ENCODE measurements at places on chromosomes 13 and 19. TPM values are rescaled to one million over a fixed set of nuclear protein-coding genes. Genes with fewer than 3 reads are reported as not detected.
A peak's percentile ranks its signal among the peaks of the same experiment; 100 is the strongest.

EML2 gene
- 24.6 TPM for total RNA-seq

B3GNT3 gene
- total RNA-seq, result 0.36 TPM

SLC10A2 gene
- not detected for total RNA-seq

CLEC17A gene
- total RNA-seq, result 0.09 TPM

ADPRHL1 gene
- total RNA-seq, result 2.5 TPM

SERTM1 gene
- total RNA-seq, result 0.41 TPM

SMIM17 gene
- total RNA-seq, result 0.27 TPM

REEP6 gene
- total RNA-seq, result 6.6 TPM

SLITRK5 gene
- total RNA-seq, result 2.1 TPM

DNA sequence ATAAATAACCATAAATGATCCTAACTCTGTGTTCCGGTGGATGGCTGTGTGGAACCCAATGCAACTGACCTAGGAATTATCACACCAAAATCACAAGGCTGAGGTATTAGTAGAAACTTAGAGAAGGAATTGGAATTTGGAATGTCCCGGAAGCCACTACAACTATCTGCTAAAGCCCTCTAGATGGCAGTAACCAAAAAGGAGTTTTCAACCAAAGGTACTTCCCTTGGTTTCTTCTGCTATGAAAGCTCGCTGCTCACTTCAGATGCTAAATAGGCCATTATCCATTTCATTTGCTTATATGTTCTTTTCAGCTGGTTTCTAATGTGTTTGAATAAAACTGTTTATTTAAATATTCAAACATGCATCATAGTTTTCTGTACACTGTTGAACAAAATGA, 1589.1 kb upstream of the SPRY2 start:
- no peak overlapping the region for H3K4me3 ChIP-seq
- no peaks in the 10 kb centered on the region for H3K4me1 ChIP-seq
- H3K27me3 ChIP-seq, result no peaks in the 10 kb centered on the region
- H3K36me3 ChIP-seq, result no peaks in the 10 kb centered on the region
- DNase-seq, result no peak

DNA sequence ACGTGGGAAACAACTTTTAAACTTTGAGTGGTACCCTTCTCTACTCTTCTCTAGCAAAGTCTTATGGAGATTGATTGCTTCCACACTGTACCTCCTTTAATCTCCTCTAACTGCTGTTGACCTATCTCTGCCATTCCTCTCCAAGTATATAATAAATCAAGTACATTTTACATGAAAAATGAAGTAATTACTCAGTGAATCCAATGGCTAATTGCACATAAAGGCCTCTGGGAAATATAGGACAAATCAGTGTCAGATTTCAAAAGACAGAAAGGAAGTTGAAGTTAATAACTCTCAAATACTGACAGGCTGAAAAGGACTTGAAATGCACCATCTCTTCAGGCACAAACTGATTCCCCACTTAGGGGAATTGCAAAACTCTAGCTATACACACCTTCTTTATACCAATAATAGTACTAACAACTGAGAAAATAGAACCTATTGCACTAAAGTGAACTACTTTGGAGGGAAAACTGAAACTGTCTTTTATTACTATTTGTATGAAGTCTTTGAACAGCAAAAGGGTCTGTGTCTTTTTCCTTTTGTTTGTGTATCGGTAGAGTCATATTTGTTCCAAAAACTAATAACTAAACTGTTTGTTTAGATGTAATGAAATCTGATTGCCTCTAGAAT, 701.1 kb downstream of the PCDH9 start:
- H3K4me1 ChIP-seq, result no peaks in the 10 kb centered on the region
- peak; percentile 29 for DNase-seq
- no peak overlapping the region for H3K27ac ChIP-seq
- no peaks in the 10 kb centered on the region for H3K36me3 ChIP-seq
- H3K4me3 ChIP-seq, result no peak overlapping the region

GRCh38 chr13:106710266-106710665, 142.3 kb upstream of the ARGLU1 start:
- H3K27me3 ChIP-seq, result no peaks in the 10 kb centered on the region
- H3K36me3 ChIP-seq, result no peaks in the 10 kb centered on the region
- no peak overlapping the region for H3K27ac ChIP-seq

DNA sequence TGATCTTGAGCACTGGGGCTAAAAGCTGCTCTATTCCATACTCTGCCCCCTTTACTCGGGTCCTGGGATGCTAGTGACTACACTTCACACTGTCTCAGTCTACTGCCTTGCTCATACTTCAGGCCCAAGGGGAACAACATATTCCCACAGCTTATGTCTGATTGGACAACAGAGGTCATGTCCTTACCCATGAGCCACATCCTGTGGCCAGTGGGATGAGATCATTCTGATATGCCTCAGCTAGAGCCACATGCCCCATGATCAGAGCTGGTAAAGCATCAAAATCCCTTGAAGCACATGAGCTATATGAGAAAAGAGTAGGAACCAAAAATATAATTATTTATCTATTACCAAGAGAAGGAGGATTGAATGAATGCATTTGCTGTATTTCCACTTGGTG, 290.1 kb upstream of the TSHZ3 start:
- no peaks in the 10 kb centered on the region for H3K27me3 ChIP-seq
- H3K27ac ChIP-seq, result no peak overlapping the region
- H3K4me1 ChIP-seq, result no peaks in the 10 kb centered on the region
- H3K4me3 ChIP-seq, result no peak overlapping the region

DNA sequence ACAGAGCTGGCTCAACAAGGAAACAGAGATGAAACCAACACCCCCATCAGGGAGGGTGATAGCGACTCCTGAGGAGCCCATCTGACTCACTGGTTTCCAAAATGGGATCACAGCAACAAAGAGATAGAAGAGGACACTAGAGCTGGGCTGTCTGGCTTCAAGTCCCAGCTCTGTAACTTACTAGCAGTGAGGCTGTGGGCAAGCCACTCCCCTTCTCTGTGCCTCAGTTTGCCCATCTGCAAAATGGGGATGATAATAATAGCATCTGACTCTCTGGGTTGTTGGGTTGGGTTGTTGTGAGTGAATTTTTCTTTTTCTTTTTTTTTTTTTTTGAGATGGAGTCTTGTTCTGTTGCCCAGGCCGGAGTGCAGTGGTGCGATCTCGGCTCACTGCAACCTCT, 14.3 kb downstream of the IGSF23 start:
- H3K4me3 ChIP-seq, result no peak overlapping the region
- no peak overlapping the region for H3K27ac ChIP-seq
- H3K4me1 ChIP-seq, result peaks cover 13% of the 10 kb centered on the region
- no peak for DNase-seq
- H3K27me3 ChIP-seq, result no peaks in the 10 kb centered on the region
- no peaks in the 10 kb centered on the region for H3K36me3 ChIP-seq

DNA sequence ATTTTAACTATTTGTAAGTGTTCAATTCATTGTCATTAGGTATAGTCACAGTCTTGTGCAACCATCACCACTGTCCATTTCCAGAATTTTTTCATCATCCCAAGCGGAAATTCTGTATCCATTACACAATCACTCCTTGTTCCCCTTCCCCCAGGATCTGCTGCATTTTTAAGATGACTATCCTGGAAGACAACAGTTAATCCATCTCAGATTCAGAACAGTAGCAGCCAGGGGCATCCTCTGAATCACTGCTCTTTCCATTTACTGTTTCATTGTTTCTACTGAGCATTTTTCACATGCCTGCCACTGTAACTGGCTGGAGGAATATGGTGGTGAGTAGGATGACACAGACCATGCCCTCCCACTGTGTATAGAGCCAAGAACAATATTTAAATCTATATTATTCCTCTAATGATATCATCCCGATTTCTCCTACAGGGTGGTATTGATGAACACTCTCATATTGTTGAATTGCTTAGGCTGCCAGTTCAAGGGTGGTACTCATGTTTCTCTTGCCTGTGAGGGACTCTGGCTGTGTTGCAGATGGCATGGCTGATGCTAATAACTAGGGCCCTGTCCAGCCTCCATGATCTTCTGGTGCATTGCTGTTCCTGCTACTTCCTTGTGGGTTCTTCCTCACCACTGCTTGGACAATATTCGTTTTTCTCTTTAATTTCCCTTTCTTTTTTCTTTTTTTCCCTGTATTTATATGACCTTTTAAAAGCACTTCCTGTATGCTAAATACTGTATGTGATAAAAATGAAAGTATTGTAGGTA, 59.0 kb downstream of the WDFY2 start:
- DNase-seq, result peak; percentile 93
- H3K4me3 ChIP-seq, result peak overlapping the region; percentile 36
- H3K36me3 ChIP-seq, result no peaks in the 10 kb centered on the region
- no peaks in the 10 kb centered on the region for H3K27me3 ChIP-seq
- H3K4me1 ChIP-seq, result peaks cover 44% of the 10 kb centered on the region

DNA sequence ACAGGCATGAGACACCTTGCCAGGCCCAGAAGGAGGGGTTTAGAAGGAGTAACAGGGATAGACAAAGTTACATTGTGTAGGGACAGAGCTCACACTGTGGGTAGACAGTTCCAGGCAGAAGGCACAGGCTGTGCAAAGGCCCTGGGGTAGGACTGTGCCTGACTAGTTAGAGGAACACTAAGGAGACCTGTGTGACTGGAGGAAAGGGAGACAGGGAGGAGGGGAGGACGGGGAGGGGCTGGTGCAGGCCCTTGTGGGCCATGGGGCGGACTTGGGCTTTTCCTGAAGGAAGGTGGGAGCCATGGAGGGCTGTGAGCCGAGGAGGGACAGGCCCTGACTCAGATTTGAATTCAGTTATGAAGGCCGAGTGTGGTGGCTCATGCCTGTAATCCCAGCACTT, 14.6 kb upstream of the GNA11 start:
- DNase-seq, result no peak
- H3K36me3 ChIP-seq, result no peaks in the 10 kb centered on the region
- H3K27ac ChIP-seq, result no peak overlapping the region
- peaks cover 6% of the 10 kb centered on the region for H3K4me1 ChIP-seq
- no peak overlapping the region for H3K4me3 ChIP-seq
- no peaks in the 10 kb centered on the region for H3K27me3 ChIP-seq

- no peaks in the 10 kb centered on the region for H3K27me3 ChIP-seq
- no peaks in the 10 kb centered on the region for H3K36me3 ChIP-seq
- H3K4me3 ChIP-seq, result peak overlapping the region; percentile 61
- H3K27ac ChIP-seq, result peak overlapping the region; percentile 92
- H3K4me1 ChIP-seq, result peaks cover 24% of the 10 kb centered on the region
- DNase-seq, result no peak
These were observed 21.9 kb downstream of the IPO5 start for GRCh38 chr13:97975280-97975847.

DNA sequence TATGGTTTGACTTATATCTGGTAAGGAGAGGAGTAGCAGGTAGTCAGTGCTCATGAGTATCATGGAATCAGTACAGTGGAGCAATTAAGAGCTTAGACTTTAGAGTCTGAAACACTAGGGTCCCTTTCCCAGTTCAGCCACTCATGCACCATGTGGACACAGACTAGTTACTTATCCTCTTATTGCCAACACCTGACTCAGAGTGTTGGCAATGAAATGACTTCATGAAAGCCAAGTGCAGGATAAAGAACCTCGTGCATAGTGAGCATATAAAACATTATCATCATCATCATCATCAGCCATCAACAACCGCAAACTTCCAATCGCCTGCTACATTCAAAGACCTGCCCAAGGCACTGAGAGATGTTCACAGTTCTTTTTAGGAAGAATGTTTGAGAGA, 164.2 kb downstream of the FOXO1 start:
- no peak overlapping the region for H3K27ac ChIP-seq
- H3K4me3 ChIP-seq, result no peak overlapping the region
- no peaks in the 10 kb centered on the region for H3K27me3 ChIP-seq
- peaks cover 19% of the 10 kb centered on the region for H3K4me1 ChIP-seq
- DNase-seq, result peak; percentile 53

- no peaks in the 10 kb centered on the region for H3K36me3 ChIP-seq
- DNase-seq, result peak; percentile 35
These were observed 37.8 kb downstream of the KLF5 start for GRCh38 chr13:73096638-73097037.

GRCh38 chr13:59236309-59236919, 927.3 kb downstream of the DIAPH3 start:
- DNase-seq, result no peak
- no peaks in the 10 kb centered on the region for H3K36me3 ChIP-seq
- H3K4me1 ChIP-seq, result no peaks in the 10 kb centered on the region
- no peak overlapping the region for H3K27ac ChIP-seq

DNA sequence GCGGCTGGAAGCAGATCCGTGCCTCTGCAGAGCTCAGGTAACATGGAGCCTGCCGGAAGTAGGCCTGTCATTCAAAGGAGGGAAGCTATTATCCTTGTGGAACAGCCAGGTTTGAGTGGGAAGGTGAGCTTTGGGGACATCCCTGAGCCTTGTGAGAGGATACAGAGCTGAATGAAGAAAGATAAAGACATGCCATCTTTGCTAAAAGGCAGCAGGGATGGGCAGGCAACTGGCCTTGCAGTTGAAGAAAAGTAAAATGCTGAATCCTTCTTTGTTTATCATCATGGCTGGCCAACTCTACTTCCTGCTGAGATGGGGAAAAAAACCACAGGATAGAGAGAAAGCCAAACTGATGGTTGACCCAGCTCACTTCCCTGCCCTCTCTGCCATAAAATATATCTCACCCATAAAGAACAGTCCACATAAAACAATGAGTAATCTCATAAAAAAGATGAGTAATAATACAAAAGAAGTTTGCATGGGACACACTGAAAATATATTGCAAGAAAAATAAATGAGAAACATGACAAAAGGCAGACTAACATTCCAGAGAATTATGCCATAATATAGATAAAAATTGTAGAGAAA, 226.3 kb downstream of the DLEU7 start:
- no peaks in the 10 kb centered on the region for H3K36me3 ChIP-seq
- H3K27ac ChIP-seq, result peak overlapping the region; percentile 26
- peaks cover 12% of the 10 kb centered on the region for H3K4me1 ChIP-seq
- no peak overlapping the region for H3K4me3 ChIP-seq
- peak; percentile 77 for DNase-seq

DNA sequence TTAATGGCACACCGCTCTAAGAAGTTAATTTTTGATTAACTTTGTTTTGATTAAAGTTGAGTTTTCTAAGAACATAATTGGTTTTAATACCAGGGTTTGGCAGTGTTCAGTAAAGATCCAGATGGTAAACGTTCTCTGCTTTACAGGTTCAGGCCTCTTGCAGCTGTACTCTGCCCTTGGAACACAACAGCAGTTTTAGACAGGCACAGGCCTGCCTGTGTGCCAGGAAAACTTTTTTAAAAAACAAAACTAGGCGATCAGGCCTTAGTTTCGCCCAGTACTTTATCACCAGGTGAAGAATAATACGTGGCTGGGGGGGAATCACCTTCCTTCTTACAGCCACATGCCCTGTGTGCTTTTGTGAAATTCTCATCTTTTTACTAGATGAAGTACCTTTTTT, 38.0 kb upstream of the TEX29 start:
- H3K4me1 ChIP-seq, result peaks cover 25% of the 10 kb centered on the region
- no peak for DNase-seq
- H3K27me3 ChIP-seq, result no peaks in the 10 kb centered on the region
- H3K36me3 ChIP-seq, result peaks cover 32% of the 10 kb centered on the region

GRCh38 chr19:17376935-17377600, at the start of gene PLVAP:
Gene PLVAP (minus strand): TSS chr19:17377342. CDS start chr19:17377288, 54 bp downstream.
- no peak within 1 kb of the TSS for H3K4me3 ChIP-seq
- no peaks in the 10 kb centered on the region for H3K27me3 ChIP-seq
- no peak for DNase-seq
- H3K4me1 ChIP-seq, result peaks cover 5% of the 10 kb centered on the region
- no peak within 1 kb of the TSS for H3K27ac ChIP-seq
